ENCODE measurements at places on chromosomes 2 and 18.

DNA sequence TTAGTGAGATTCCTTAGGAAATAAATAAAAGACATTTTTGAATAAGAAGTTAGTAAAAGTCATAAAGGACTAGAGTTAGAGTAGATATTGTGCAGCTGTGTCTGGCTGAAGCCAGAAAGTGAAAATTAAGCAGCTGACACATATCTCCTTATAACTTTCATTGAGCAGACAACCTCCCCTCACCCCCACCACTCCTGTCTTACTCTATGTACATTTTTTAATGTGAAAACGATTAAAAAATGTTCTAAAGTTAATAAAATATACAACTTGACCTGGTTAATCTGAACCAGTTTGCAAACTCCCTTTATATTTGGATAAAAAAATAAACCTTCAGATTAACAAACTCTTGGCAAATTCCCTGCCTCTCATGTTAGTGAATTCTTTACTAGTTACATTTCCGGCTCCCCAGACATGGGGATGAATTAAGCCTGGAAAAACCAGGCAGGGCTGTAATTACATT lies 462.8 kb downstream of the MEIS1 start:
- peak; percentile 37 for DNase-seq

GRCh38 chr2:111091811-111092211 lies 28.9 kb upstream of the BCL2L11 start:
- no peak for DNase-seq

- DNase-seq, result no peak
Measured at GRCh38 chr2:222646008-222646407, 9.9 kb downstream of the FARSB start.

GRCh38 chr2:226792155-226792881 lies 7.3 kb downstream of the IRS1 start:
- DNase-seq, result no peak

- no peak for DNase-seq
Measured at GRCh38 chr2:213490087-213490486, 205.8 kb downstream of the SPAG16 start.

DNA sequence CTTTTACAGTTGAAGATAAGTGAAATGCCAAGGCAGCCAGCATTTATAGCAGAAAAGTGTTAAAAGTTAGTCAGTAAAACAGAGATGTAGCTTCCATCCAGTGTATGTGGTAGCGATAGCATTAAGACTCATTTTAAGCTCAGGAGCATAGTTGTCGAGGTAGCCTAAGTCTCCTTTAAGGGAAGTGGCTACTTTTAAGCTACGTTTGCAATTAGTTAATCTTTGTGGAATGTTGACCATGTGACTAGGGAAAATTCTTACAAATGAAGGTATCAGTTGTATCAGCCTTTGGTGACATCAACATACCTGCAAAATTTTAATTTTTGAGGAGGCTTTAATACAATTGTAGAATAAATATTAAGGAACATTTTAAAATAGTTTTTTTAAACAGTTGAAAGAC lies 61.9 kb downstream of the LHCGR start:
- DNase-seq, result no peak

DNA sequence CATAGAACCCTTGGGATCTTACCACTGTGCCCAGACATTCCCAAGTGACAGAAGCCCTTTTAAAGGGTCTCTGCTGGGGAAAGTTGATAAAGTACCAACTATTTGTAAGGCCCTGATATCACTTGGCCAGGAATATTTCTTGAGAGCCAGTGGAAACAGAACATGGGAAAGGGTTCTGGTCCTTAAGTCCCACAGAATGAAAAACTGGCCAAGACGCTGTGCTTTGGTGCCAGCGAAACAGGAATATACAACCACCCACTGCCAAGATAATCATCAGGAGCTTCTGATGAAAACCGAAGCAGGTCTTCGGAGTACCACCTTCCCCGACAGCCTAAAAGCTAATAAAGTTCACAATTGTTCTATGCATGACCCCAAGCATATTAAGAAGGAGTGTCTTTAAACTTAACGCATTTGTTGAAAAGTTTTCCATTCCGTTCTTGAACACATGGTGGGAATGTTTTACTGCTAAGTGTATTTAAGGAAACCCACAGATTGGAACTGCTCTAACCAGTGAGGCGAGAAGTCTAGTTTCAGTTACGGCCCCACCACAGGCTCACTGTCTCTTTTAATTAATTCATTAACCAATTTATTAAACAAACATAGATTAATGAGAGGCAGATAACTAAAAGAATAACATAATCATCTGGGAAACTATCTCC lies 152.6 kb downstream of the ANKRD44 start:
- no peak for DNase-seq

- DNase-seq, result no peak
Measured at GRCh38 chr18:42064109-42064508, 109.1 kb downstream of the PIK3C3 start.

GRCh38 chr2:58634653-58635370 lies 393.7 kb upstream of the FANCL start:
- no peak for DNase-seq

- no peak for DNase-seq
Measured at GRCh38 chr2:38829971-38830370, 45.8 kb downstream of the DHX57 start.

- DNase-seq, result no peak
Measured at GRCh38 chr2:120316071-120316470, 29.9 kb upstream of the INHBB start.

DNA sequence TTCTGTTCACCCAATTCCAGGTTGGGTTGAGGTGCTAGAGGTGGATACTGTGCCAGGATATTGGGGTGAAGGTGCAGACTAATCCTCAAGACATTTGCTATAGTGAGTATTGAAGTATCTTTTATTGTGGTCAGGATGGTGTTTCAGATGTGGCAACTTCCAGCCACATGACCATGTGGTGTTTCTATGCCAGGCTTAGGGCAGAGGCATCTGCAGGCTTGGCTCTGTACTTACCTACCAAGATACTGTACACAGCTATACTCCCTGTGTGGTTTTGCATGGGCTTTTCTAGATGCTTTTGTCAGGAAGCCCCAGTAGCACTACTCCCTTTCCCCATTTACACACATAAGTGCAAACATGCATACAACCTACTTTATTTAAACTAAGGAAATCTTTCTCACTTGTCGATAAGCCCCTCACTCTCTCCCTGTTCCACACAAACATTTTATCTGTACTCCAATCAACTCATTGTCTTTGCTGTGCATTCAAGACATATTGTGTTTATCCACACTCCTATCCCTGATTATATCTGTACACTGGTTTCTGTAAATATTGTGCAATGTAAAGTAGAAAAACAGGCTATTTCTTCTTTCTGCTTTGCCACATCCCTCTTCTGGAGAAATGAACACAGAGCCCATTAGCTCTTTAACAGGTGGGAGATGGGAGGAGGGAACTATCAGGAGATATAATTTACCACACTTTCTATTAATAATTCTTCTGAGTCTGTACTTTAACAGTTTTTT lies 12.3 kb downstream of the ARL6IP6 start:
- DNase-seq, result peak; percentile 37

DNA sequence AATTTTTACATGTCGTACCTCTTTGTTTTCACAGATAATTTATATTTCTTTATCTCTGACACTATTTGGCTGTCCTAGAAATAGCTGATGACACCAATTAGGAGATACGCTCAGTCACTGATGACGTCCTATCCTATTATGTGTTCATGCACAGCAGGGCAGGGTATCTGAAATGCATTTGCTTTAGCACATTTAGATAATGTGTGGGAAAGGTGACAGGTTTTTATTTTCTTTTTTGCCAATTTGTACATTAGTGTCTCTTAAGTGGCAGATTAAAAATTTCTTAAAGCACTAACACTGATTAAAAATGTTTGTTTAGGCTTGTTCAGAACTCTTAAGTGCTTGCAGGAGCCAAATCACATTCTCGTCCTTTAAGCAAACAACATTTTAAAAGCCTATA lies 39.7 kb downstream of the CDC42EP3 start:
- DNase-seq, result no peak

- DNase-seq, result no peak
Measured at GRCh38 chr2:20665243-20666004, 1.5 kb upstream of the GDF7 start.

DNA sequence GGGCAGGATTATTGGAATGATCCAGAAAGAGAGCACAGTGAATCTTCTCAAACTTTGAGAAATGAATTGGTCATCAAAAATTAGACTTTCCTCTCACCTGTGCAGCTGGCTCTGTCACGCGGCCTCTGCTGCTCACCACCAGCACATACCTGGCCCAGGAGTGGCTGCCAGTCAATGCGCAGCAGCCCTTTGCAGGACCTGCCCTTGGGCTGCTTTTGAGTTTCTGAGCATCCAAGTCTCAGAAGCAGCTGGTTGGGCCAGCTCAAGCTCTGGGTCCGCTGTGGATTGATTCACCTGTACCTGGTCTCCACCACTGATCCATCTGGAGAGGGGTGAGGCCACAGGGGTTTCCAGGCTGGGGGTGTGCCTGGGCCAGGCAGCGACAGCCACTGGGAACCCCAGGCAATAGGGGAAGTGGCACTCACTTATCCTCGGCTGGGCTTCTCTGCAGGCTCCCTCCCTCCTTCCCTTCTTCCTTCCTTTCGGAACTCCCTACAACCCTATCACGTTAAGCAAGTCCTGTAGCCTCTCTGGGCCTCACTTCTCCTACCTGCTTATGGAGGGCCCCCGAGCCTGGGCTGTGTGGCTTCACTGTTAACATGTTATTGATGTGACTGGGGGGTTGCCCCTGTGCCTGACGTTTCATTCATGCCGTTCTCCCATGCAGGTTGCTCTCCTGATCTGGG lies 48.1 kb downstream of the SH3BP4 start:
- no peak for DNase-seq

DNA sequence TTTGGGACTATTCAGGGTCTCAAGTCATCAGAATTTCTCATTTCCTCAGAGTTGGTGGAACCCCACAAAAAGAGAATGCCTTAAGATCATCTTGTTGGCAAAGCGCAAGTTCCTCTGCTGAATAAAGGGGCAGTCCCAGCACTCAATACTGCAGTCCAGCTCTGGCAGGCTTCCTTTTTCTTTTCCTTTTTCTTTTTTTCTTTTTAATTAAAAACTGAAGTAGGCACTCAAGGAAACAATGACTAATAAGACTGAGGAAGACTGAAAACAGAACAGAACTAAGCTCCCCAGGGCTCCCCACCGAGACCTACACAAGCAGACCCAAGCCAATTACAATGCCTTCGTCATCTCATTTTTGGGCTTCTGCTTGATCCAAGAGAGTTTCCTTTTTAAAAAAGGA lies 82.0 kb downstream of the STK39 start:
- no peak for DNase-seq

- DNase-seq, result no peak
Measured at GRCh38 chr2:29189052-29189451, 73.8 kb downstream of the CLIP4 start.

DNA sequence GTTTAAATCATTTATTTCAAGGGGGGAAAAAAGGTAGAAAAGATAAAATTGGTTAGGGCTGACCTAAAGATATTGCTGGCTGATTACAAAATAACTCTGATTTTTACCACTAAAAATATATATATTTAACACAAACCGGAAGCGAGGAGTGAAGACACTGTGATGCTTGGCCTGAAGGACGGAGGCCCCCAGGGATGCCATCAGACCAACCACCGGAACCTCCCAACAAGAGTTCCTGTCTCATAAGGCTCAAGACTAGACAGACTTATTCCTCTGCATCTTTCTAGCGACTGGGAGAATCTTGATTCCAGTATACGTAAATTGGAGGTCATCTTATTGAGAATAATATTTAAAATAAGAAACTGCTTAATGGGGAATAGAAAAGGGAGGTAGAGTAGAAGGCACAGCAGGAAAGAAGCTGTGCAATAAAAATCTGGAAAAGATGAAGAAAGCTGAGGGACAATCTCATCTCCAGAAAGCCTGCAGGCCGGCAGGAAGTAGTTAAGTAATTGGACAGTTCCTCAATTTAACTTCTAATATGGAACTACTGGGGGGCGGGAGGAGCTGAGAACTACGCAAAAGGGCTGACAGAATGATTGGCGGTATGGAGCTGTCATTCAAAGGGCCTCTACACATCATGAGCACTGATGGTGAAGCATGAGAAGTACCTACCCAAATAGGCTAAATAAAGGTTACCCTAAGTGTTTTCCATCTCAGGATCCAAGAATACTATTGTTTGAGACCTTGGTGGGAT lies 91.1 kb downstream of the DTNB start:
- DNase-seq, result no peak

DNA sequence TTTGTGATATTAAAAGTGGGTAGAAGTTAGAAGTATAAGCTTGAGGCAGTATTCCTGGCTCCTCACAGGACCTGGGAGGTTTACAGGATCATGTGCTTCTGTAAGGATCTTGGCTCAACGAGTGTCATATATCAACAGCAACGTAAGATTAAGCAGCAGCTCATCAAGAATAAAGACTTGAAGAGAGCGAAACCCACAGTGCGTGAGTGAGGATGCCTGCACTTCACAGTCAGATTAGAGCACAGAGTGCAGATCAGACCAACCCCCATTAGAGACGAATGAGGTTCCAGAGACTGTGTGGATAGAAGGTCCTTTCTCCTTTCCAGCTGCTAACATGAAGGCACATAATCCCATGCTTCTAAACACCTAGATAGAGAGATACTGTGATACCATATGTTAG lies 1656.7 kb upstream of the NXPH2 start:
- DNase-seq, result no peak
